ENCODE measurements at places on chromosomes 7 and 10.

- no peak for DNase-seq
These were observed 174.6 kb upstream of the PLPP4 start for GRCh38 chr10:120282421-120282820.

DNA sequence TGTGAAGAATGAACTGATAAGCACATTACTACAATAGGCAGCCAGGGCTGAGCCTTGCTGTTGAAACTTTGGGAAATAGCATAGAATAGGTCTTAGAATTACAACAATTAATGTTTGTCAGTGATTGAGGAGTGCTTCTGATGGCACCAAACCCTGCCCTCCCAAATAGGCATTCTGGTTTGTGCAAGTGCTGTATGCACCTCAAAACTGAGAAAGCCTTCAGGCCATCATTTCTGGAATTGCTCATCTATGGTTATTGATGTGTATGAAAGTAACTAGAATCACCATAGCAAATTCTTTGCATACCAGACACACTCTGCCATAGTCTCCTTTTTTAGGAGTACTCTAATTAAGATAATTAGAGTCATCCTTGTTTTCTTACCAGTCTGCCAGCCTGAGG is 585.0 kb upstream of the MBL2 start:
- DNase-seq, result no peak

DNA sequence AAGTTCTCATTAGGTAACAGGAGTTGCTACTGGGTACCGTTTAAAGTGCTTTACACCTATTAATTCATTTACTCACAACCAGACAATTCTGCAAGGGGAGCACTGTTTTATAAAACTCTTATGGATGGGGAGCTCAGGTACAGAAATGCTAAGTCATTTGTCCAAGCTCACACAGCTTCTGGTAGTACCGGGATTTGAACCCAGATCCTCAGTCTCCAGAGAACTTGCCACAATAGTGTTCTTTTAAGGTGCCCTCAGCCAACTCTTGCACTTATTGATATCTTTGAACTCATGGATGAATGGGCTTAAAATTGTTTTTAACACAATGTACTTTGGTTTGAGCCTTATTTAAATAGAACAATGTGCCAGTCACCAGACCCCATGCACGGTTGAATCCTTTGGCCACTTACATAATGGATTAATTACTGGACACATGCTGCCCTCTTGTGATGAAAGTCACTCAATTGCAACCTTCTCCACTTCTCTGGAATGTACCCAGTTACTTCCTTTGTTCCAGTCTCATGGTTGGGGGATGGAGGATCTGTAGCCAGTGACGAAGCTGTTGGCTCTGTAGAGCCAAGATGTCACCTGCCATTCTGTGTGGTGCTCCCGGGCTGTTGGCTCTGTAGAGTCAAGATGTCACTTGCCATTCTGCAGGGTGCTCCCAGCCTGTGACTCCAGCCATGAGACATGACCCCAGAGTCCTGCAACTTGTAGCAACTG is 65.6 kb downstream of the NOD1 start:
- peak; percentile 67 for DNase-seq

DNA sequence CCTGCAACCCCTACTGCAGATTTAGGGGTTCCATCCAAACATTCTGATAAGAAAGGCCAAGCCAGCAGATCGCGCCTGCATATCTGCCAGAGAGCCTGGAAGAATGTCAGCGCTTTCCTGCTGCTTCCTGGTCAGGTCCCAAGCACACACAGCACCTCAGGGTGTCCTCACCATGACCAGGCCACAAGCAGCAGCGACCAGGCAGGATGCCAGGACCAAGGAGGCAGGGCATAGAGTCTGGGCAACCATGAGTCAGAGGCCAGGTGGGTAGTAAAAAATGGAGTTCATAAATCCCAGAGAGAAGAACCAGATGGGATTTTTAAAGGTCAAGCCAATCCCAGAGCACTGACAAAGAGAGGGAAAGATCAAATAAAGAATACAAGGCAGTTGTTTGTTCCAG is 5.5 kb upstream of the FAM131B start:
- no peak for DNase-seq

- DNase-seq, result no peak
These were observed 4.2 kb upstream of the ACSL5 start for GRCh38 chr10:112369495-112370423.

- DNase-seq, result no peak
These were observed 106.9 kb downstream of the ZNF467 start for GRCh38 chr7:149666360-149666945.

- DNase-seq, result no peak
These were observed 59.1 kb downstream of the BPGM start for GRCh38 chr7:134705716-134706115.

- no peak for DNase-seq
These were observed 177.8 kb downstream of the NEURL1 start for GRCh38 chr10:103671126-103671895.

- no peak for DNase-seq
These were observed 13.7 kb upstream of the USP6NL start for GRCh38 chr10:11625019-11625735.

Measured in AG09309 (cell line).